ENCODE measurements at places on chromosomes 7 and 10.
A peak's percentile ranks its signal among the peaks of the same experiment; 100 is the strongest.

- no peak for DNase-seq
Measured at GRCh38 chr10:93006435-93007039, 54.1 kb upstream of the CYP26C1 start.

DNA sequence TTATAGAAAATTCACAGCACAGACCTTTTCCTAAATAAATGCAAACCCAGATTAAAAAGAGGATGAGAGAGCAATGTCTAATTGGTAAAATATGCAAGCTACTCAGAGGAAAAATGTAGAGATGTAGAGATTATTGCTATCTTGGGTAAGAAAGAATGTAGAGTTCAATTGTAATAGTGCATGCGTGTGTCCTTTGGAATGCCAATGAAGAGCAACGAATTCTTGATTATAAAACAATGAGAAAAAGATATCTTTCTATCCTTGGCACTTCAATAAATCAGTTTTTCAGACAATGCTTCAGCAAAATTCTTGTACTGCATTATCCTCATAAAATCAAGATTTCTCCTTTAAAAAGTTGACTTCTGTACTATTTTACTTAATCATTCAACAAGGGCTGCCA is 50.9 kb downstream of the SEMA3D start:
- peak; percentile 42 for DNase-seq

DNA sequence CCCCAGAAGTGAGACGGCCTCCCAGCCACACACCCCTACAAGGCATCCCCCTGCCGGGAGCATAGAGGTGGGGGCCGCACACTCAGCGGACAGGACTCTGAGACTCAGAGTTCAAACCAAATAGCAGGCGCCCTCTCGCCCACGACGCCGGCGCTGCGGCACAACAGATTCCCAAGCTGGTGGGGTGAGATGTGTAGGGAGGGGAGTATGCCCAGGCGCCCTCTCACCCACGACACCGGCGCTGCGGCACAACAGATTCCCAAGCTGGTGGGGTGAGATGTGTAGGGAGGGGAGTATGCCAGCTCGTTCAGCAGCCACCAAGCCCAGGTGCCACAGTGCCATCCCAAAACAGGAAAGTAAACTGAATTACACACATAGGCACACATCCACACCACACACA is 64.7 kb downstream of the TCERG1L start:
- no peak for DNase-seq

- no peak for DNase-seq
Measured at GRCh38 chr10:79340646-79341244, 6.5 kb upstream of the PPIF start.

- no peak for DNase-seq
Measured at GRCh38 chr7:97226541-97226940, 109.0 kb downstream of the SDHAF3 start.

DNA sequence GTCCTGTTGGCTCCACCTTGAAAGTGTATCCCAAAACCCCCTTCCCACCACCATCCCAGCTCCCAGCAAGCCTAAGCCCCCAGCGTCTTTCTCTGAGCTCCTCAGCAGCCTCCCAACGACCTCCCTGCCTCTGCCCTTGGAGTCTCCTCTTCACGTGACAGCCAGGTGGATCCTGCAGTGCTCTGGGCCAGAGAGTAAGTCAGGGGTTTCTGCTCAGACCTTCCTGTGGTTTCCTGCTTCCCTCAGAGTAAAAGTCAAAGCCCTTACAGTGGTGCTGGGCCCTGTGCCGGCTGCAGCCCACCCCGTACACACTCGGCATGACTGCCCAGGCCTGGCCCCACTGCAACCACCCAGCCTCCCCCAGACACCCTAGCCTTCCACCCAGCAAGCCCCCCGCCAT is 51.9 kb downstream of the OAT start:
- no peak for DNase-seq

DNA sequence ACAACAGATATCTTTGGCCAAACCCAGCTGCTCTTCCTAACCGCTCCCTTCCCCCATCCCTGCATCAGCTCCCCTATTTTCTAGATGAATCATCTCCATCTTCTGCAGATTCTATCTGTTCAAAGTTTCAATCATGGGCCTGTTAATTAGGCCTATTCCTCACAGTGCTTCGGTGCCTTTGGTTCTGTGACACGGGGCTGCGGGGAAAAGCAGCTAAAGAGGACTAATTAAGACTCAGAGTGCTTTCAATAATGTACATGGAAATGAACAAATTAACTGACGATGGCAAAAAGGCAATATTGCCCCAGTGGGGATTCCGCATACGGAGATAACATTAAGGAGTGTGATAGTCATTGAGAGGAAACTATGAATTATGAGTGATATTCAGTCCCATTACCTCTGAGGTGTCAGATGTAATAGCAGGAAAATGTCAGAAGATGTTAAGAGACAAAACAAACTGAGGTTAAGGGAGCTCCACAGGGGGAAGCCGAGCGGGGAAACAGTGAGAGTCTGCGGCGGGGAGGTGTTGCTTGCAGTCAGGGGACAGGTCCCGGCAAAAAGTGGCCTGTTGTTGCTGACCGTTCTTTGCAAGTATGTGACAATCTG is 716.9 kb downstream of the TYW1 start:
- no peak for DNase-seq

GRCh38 chr10:109773288-109774120 is 149.8 kb downstream of the XPNPEP1 start:
- no peak for DNase-seq

DNA sequence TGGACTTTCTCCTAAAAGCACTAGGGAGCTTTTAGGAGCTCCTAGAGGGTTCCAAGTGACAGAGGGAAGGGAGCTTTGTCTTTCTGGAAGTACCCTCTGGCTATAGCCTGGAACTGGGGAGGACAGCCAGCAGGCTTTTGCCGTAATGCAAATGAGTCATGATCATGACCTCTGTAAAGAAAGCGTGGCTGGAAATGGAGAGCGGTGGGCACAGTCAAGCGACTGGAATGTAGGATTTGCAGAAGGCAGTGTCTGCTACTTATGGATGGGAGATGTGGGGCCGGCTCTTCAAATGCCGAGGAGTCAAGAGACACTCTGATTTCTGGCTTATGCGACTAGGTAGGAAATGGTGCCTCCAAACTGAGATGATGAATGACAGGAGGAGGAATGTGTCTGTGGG is 34.6 kb upstream of the PLPP4 start:
- DNase-seq, result peak; percentile 81

GRCh38 chr7:35648367-35648766 is 46.6 kb downstream of the HERPUD2 start:
- DNase-seq, result no peak

DNA sequence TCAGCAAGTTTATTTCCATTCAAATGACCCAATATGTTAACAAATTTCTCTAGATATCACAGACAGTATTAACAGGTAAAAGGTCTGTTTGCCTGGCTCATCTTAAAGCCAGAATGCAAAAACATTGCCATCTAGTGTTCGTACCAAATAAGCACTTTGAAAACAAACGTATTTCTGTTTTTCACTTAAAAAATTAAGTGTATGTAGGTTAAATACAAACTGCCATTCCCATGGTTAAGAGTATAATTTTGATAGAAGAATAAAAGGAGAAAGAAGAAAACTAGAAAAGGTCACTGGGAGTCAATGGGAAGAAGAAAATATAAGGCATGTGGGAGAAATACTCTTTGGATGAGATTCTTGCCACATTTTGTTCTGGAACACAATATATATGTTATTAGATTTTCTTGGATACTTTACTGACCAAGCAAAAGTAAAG is 51.0 kb downstream of the ORC5 start:
- peak; percentile 12 for DNase-seq

GRCh38 chr10:100655760-100656421 is 89.5 kb upstream of the PAX2 start:
- no peak for DNase-seq

DNA sequence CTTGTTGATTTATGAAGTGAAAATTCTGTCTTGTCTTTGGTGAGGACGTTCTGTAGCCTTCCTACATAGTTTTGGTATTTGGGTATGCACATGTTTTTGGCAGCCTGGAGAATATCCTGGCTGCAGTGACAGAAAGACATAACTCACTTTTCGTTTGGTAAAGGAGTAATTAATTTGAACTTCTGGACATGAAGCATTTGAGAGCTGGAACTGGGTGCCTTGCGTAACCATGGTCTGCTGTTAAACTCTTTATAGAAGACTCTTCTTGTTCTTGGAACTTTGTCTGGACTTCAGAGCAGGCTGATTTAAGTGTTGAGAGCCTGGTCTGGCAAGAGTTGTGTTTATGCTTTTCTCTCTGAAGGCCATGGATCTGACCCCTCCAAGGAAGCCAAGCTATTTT is 231.3 kb downstream of the LRMDA start:
- DNase-seq, result no peak

DNA sequence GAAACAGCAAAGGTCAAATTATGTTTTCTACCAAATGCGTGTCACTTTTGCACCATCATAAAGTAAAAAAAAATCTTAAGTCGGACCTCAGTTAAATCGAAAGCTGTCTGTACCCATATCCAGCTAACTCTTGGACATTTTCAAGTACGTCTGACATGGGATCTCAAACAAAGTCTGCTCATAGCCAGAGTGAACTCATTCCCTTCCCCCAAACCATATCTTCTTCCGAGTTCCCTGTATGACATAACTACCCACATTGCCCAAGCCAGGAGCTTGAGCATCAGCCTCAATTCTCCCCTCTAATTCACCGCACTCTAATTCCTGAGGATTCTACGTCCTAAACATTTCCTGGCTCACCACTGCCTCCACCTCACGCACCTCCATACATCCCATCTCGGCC is 44.8 kb upstream of the TARP start:
- no peak for DNase-seq

DNA sequence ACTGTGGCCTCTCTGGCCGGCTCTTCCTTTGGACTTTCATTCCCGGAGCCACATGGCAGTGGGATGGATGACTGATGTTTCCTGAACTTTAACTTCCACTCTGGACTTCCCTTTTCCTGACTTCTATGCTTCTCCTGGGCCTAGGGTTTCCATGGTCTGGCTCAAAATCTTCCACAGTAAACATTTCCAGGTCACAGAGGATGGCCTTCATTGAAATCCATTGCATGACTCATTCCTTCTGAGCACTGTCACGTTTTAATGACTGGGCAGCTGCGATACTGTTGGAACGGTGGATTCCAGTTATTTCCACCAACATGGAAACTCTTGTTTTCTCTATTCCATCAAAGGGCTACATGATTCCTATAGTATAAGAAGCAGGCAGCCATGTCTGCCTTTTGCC is 24.4 kb upstream of the ZNF273 start:
- DNase-seq, result no peak

DNA sequence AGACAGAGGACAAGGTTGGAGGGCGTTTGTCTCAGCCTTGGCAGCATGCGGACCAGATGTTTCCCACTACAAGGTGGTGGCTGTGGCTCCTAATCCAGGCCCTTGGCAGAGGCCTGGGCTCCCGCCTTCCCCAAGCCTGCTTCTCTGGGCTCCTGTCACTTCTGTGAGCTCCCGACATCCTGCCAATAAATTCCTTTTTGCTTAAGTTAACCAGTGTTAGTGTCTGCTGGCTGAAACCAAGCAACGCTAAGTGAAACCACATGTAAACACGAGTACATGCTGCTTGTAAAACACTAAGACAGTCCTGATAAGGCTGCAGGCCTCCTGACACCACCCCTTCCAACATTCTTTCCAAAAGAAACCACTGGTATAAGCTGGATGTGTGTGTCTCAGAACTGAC is 263.6 kb upstream of the ZMIZ1 start:
- DNase-seq, result peak; percentile 99

DNA sequence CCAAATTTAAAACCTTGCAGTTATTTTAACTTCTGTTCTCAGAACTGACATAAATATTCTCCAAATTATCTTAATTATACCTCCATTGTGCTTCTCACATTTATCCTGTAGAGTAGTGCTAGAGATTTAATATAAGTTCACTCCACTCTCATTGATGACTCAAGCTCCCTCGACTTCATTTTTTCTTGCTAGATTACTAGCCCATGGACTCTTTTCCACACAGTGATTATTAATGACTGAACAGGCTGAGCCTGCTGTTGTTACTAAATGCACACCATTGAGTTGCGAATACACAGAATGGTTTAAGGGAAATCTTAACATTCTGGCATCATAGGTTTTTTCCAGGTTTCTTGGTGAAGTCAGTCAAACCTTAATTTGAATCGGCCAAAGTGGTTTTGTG is 179.5 kb upstream of the AKR1E2 start:
- DNase-seq, result no peak

DNA sequence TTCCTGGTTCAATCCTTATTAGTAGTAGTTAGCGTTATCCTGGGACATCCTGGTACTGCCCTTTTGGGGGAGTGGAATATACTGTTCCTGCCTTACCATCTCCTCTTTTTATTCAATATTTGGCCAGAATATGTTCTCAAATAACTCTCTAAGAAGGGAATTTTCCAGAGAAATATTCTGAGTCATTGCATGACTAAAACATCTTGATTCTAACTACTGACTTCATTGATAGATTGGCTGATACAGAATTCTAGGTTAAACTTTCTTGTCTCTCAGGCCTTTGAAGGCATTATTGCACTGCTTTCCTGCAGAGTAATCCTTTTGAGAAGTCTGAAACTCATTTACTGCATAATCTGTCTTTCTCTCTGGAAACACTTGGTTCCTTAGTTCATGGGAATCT is 275.5 kb upstream of the DGKB start:
- no peak for DNase-seq

DNA sequence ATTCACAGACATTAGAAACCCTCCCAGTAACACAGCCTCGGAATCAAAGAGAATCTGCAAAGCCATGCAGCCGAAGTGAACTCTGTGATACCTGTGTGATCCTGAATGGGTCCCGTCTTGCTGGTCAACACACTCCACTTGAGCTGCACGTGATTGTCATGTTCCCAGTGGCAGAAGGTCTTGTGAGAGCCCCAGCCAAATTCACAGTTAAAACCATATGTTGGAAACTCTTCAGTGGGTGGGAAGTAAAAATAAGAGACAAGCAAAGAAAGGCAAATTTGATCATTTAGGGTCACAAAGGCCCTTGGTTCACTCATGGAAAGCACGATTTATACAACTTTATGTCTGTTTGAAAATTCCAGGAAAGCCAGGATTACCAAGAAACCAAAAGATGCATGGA is 142.3 kb downstream of the NRP1 start:
- DNase-seq, result no peak

GRCh38 chr10:11667756-11668155 is 56.3 kb upstream of the USP6NL start:
- no peak for DNase-seq

DNA sequence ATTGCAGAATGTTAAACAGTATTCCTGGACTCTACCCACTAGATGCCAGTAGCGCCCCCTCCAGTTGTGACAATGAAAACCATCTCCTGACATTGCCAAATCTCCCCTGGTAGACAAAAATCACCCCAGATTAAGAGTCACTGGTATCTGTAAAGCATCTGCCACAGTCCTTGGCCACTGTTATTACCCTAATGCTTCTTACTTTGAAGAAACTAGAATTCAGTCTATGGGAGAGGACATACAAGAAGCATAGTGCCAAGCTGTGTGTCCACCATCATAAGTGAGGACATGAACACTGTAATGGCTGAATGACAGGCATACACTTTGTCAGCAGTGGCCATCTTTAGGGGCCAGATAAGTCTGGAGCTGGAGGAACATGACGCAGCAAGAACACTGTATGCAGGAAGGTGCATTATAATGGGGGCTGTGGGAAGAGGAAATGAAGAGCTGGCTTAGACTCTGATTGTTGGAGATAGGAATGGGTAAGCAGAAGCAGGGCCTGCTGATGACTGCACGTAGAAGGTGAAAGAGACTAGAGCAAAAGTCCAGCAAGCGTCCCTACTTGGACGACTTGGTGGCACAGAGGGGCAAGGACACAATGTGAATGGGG is 32.5 kb downstream of the CBX3 start:
- DNase-seq, result no peak
